Cerebellum (tissue), 4 donors: ENCODE measurements at places on chromosomes 16 and 17.

- no peak for DNase-seq
These were observed 36.0 kb downstream of the PGS1 start for GRCh38 chr17:78414178-78415162.

- DNase-seq: no peak
These were observed 61.9 kb upstream of the DHX40 start for GRCh38 chr17:59503500-59503899.

DNA sequence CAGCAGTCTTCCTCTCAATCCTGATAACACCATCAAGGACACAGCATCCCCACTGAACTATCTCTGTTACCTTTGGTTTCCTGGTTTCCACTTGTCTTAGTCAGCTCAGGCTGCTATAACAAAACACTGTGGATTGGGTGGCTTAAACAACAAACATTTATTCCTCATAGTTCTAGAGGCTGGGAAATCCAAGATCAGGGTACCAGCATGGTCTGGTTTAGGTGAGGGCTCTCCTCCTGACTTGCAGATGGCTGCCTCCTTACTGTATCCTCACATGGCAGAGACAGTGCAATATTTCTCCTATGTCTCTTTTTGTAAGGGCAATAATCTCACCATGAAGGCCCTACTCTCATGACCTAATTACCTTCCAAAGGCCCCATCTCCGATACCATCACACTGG lies 103.2 kb upstream of the AXIN2 start:
- no peak for DNase-seq

DNA sequence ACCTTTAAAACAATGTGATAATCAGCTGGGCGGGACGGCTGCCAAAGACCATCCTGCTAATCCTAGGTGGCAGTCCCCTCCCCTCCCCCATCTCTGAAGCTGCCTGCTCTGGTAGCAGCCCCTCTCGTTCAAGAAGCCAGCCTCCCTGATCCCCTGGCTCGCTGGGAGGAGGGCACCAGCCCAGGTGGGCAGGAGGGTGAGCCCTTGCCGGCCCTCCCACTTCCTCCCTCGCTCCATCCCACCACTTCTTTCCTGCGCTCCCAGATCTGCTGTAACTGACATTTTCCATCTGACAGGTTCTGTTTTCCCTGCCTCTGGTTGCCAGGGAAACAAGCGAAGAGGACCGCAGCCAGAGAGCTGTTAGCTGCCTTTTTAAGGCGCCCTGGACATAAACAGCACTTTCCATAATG lies 155.7 kb upstream of the TNRC6C start:
- DNase-seq: peak; percentile 89

DNA sequence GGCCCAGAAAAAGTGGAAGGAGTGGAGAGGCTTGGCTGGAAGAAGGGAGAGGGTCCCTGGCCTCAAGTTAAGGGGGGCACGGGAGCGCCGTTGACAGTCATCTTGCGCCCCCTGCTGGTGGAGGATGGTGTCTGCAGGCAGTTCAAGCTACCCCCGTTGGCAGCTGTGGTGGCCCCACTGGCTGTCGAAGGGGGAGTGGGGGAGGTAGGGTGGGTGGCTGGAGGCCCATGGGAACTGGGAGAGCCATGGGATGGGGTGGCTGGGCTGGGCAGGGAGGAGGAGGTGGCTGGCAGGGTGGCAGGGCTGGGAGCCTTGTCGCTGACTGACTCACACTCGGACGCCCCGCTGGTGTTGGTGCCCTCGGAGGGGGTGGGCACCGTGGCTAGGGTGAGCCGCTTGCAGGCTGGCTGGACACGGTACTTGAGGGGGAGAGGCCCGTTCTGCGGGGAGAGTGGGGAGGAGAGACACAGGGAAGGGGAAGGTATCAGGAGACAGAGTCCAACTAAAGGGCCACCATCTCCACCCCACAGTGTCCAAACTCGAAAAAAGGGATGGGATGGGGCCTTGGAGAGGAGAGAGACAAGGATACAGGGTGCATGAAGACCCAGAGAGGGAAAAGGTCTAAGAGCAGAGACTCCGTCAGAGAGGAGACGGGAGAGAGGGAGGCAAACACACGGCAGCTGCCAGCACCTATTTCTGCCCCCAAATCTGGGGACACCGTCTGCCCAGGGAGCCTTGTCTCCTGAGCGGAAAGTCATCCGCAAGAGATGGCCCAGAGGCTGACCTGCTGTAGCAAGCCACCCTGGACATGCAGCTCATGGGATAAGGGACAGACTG lies 5.2 kb downstream of the CISD3 start:
- DNase-seq: peak; percentile 66
